ENCODE measurements at places on chromosomes 3 and 15. TPM values are rescaled to one million over a fixed set of nuclear protein-coding genes. Genes with fewer than 3 reads are reported as not detected.

OR4F6 gene
- total RNA-seq = not detected

GXYLT2 gene
- total RNA-seq = 7.4 TPM

C3orf20 gene
- total RNA-seq = 0.16 TPM

ADAM10 gene
- 78.3 TPM for total RNA-seq

SLC28A1 gene
- not detected for total RNA-seq

PLXNA1 gene
- total RNA-seq = 21.3 TPM

Data from breast epithelium (tissue), 4 donors.